ENCODE measurements at places on chromosomes 13 and 19.

GRCh38 chr13:63304497-63304896 lies 1888.8 kb upstream of the PCDH20 start:
- no peak for DNase-seq

DNA sequence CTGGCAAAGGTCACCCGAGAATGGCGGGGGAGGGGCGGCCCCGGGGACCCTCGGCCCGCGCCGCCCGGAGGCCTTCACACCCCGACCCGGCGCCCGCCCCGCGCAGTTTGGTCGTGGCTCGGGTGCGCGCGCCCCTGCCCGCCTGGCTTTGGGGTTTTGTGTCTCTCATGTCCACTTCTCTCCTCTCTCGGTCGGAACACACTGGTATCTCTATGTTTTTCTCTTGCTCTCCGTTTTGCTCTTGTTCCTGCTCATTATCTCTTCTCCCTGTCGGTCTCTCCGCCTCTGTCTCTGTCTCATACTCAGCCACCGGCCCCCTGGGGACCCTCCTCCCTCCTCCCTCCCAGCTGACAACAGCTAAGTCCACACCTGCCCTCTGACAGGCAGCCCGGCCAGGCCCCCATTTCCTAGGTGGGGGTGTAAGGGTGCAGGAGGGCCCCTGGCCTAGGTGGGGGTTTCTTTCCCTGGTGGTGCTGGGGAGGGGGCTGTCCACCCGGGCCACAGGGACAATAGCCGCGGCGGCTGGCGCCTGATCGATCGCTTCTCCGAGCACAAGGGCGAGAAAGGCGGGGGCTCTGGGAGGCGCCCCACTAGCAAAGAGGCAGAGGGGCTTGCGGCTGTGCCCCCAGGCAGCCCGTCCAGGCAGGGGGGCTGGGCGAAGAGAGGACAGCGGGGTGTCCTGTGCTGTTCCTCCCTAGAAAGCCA lies 2.3 kb downstream of the ONECUT3 start:
- no peak for DNase-seq

- peak; percentile 72 for DNase-seq
Observed at GRCh38 chr13:113400621-113401451, 36.9 kb upstream of the GRTP1 start.

DNA sequence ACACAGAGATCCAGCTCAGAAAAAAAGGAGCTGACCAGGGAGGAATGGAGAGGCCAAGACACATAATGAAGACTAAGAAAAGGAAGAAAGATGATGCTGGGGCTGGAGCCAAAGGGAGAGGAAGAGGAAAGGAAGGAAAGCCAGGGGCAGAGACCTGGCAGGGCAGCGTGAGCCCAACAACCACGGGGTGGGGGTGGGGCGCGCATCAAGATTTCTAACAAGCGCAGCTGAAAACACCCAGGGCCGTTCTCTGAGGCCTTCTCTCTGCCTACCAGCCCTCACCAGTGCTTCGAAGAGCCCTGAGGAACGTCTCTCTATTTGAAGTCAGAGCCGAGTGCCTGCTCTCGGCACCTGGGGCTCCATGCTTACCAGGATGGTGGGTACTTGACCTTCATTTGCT lies 23.6 kb upstream of the POU2F2 start:
- peak; percentile 15 for DNase-seq

GRCh38 chr19:9700229-9700981 lies 25.5 kb upstream of the ZNF562 start:
- no peak for DNase-seq

DNA sequence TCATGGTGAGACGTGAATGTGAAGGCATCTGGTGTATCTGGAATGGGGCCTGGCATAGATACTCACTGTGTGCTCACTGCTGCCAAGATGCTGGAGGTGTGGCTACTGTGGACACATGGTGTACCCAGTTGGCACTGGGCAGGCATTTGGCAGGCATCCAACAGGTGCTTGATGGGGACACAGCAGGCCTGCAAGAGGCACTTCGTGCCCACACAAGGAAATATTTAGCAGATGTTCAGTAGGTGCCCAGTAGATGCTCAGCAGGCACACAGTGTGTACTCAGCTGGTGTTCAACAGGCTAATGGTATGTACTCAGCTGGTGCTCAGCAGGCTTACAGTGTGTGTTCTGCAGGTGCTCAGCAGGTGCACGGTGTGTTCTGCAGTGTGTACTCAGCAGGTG lies 14.2 kb downstream of the CRTC1 start:
- no peak for DNase-seq

DNA sequence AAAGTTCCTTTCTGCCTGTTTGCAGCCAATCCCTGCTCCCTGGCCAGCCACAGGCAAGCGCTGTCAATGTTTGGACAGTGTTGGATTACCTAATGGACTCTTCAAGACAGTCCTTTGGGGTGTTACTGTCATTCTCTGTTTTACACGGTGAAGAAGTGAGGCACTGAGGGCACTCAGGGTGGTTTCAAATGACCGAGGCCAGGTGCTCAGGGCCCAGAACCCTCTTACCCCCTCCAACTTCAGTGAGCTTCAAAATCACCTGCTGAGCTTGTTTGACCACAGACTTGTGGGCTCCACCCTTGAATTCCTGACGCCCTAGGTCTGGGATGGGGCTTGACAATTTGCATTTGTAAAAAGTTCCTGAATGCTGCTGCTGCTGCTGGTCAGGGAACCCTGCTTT lies 97.9 kb downstream of the GGACT start:
- DNase-seq, result no peak

GRCh38 chr19:29378543-29379080 lies 147.2 kb upstream of the VSTM2B start:
- DNase-seq, result no peak

DNA sequence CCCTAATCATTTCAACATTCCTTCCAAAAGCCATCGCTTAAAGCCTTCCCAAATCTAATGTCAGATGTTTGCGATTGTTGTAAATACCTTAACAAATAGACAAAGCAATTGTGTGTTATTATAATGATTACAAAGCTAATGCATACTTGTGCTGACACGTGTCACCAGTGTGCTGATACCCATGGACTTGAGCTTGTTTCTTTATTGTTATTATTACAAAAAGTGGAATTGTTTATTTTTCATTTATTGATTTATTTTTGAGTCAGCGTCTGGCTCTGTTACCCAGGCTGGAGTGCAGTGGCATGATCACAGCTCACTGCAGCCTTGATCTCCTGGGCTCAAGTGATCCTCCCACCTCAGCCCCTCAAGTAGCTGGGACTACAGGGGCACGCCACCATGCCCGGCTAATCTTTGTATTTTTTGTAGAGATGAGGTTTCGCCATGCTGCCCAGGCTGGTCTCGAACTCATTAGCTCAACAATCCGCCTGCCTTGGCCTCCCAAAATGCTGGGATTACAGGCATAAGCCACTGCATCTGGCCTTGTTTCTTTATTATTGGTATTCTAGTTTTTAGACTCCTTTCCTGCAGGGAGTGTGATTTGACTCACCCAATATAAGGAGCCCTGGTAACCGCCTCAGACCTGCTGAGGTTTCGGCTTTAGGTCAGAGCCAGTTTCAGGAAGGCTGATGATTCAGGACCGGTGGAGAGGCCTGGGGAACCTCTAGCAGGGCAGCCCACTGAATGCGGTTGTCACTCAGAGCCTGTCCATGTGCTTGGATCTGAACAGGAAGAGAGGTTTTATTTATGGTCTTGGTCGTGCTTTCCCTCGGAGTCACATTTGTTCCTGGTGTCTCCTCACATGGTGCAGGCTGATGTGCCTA lies 2.1 kb upstream of the FBXO17 start:
- DNase-seq, result no peak

DNA sequence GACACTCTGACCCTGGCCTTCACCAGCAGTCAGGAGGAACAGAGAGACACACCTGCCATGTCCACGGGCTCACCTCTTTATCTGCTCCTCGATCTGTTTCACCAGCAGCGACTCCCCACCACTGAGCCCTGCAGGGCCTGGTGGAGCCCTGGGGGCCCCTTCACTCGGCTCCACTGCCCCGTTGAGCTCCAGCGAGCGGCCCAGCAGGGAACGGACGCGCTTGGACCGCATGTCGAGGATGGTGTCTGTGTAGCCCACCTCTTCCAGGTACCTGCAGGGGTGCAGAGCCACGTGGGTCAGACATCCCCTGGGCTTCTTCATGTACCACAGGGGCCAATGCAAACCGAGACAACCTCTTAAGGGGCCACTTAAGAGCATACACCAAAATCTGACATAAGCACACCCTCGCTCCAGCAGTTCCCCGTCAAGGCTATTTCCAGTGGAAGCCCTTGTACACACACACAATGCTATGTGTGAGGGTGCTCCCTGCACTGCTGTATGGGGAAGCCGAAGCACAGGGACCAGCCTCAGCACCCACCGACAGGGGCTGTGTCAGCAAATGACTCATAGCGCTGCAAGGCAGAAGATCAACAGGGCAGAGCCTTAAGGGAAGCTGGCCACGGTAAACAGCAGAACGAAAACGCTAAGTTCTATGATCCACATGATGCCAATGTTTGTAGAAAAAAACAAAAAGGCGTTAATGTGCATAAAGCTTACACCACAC lies 12.7 kb upstream of the FKRP start:
- DNase-seq, result peak; percentile 76

DNA sequence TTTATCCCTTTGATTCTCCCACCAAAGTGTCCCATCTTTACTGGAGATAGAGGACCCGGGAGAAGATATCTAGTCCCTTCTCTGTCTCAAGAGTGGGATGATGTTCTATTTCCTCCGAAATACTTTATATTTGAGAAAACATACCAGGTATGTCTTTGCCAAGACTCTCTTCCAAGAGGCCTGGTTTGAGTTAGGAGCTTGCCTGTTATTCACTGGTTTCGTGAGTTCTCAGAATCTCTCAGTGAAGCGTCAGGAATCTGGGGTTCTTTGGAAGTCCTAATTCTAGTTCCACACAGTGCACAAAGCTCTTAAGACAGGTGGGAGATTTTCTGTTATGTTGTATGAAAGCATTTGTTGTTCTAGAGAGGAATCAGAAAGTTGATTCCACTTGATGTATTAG lies 182.0 kb downstream of the DNAJC15 start:
- DNase-seq, result no peak

DNA sequence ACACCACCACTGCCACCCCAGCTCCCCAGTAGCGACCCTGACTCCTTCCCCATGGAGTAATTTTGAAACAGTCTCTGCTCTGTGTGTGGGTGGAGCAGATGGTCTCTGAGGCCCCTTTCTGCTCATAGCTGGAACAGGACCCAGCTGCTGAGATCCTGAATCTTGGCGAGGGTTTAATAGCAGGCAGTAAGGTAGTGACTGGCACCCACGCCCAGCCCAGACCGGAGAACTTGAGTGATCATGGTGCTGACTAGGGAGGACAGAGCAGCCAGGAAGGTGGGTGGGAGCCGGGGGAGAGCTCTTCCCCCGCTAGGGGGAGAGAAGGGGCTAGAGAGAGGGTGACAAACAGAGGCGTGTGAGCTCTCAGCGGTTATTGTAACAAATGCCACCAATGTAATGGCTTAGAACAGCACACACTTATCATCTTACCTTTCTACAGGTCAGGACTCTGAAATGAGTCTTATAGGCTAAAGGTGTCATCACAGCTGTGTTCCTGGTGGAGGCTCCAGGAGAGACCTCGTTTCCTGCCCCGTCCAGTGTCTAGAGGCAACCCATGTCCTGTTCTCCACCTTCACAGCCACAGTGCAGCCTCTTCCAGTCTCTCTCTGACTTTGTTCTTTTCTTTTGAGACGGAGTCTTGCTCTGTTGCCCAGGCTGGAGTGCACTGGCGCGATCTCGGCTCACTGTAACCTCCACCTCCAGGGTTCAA lies 7.2 kb upstream of the ACER1 start:
- DNase-seq, result no peak

GRCh38 chr19:18008814-18009213 lies 844 bp downstream of the ARRDC2 start:
- DNase-seq, result no peak

DNA sequence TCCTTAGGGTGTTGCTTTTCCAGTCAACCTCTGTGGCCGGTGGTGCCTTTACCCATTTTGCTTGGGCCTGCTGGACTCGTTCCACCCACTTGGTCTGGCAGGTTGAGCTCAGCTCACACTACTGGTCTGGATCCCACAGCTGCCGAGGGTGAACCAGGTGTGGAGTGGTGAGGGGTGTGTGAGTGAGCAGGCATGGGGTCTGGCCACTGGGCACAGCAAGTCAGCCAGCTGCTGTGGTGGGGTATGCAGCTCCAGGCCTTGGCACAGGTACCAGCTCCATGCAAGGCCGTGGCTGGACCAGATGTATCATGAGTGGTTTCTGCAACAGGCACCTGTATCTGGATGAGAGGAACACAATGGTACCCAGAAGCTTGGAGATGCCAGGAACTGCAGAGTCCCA lies 277.6 kb upstream of the KLHL1 start:
- no peak for DNase-seq
